GF-D8 (cell line): ENCODE measurements at places on chromosomes 4 and X.

GRCh38 chrX:118117741-118118140 lies 1.1 kb upstream of the KLHL13 start:
- DNase-seq: no peak

- no peak for DNase-seq
These were observed 192.7 kb downstream of the SPRY1 start for GRCh38 chr4:123589301-123589700.

GRCh38 chr4:88659890-88660208 lies 37.8 kb downstream of the NAP1L5 start:
- DNase-seq: no peak

DNA sequence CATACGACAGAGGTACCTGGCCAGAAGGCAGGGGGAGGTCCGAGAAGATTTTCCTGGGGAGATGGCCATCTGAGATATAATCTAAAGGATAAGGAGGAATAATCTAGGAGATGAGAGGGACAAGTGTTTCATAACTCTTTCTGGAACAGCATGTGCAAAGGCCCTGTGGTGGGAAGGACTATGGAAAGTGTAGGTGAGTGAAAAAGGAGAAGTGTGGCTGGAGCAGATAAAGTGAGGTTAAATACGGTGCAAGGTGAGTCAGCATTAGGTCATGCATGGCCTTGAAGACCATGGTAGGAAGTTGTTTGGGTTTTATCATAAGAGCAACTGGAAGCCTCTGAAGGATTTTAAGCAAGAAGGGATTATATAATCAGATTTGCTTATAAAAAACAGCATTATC lies 34.6 kb upstream of the MTM1 start:
- DNase-seq: no peak

DNA sequence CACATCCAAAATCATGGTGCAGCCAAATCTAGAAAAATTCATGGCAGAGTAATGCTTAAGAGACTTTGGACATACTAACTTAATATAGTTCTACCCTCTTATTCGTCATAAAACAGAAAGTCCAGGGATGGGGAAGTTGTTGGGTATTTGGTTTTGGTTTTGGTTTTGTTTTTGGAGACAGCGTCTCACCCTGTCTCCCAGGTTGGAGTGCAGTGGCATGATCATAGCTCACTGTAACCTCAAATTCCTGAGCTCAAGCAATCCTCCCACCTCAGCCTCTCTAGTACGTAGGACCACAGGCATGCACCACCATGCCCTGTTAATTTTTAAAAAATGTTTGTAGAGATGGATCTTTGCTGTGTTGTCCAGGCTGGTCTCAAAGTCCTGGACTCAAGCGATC lies 271.8 kb upstream of the TENM3 start:
- no peak for DNase-seq

DNA sequence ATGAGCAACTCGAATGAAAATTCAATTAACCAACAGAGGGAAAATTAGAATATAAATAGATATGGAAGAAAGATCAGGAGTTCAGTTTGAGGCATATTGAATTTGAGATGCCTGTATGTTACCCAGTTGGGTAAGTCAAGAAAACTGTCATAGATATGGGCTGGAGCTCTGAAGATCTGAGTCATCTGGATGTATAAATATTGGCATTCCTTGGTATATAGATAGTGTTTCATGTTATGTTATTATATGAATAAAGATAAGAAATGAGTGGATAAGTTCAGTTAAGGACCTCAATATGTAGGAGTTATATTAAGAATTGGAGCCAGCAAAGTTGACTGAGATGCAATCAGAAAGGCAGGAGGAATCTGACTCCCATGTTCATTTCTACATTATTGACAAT lies 543.6 kb upstream of the SMIM31 start:
- DNase-seq: no peak

GRCh38 chr4:140876615-140877364 lies 120.6 kb upstream of the TBC1D9 start:
- DNase-seq: no peak

DNA sequence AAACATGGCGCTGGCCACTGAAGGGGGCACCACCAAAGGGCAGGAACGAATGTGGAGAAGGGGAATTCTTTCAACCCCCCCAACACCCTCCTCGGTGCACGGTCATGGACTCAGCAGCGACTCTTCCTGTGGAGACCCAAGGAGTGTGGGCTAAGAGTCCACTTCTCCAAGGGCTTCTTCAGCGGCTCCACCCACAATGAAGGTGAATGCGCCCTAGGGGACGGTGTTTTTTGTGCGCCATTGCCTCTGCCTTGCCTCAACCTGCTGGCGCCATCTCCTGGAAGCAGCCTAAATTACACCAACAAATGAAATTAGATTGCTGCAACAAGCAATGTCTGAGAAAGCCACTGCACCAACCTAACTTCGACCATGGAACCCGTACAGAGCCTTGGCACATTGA lies 169.2 kb upstream of the MAGEB18 start:
- DNase-seq: no peak

- DNase-seq: no peak
These were observed 164.0 kb downstream of the STAG2 start for GRCh38 chrX:124125471-124125870.

GRCh38 chr4:137543198-137543597 lies 10.9 kb upstream of the PCDH18 start:
- no peak for DNase-seq

GRCh38 chrX:153336121-153336894 lies 2.4 kb downstream of the ZNF275 start:
- DNase-seq: no peak

- no peak for DNase-seq
These were observed 23.1 kb downstream of the NAP1L5 start for GRCh38 chr4:88674565-88674964.

- no peak for DNase-seq
These were observed 60.8 kb downstream of the AWAT2 start for GRCh38 chrX:69988955-69989394.

- DNase-seq: no peak
These were observed 20.5 kb downstream of the PDLIM5 start for GRCh38 chr4:94472056-94472826.

DNA sequence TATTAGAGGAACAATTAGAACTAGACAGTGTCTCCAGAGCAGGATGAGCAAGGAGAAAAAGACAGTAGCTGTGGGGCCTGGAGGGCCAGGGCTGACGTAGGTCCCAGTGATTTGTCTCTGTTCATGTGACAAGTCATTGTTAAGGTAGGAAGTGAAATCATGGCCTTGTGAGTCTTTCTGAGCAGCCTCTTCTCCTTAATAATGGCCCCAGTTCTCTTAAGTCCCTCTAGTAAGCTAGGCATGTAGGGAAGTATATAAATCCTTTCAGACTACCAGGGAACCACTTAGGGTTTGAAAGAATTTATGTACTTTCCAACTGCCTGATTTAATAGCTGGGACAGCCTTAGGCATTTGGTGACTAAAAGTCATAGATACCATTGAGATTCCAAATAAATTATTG lies 133.0 kb downstream of the KLHL8 start:
- no peak for DNase-seq

- DNase-seq: no peak
These were observed 162.8 kb downstream of the WDFY3 start for GRCh38 chr4:84803720-84804119.

DNA sequence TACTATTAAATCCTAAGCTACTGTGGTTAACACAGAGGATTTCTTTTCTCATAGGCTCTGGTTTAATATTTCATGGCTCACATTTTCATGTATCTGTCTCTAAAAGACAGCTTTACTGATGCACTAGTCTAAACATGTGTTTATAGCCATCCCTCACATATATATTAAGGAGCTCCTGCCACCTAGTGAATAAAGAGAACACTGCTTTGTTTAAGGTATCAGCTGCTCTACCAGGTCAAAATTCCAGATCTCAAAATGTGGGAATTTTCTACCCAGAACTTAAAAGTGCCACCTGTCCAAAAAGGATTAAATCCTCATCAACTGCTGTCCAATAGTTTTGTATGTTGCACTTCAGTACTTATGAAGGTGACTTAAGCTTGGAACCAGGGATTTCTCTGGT lies 188.5 kb upstream of the TEX13C start:
- DNase-seq: no peak

- no peak for DNase-seq
These were observed 859 bp downstream of the SMARCA1 start for GRCh38 chrX:129522184-129523078.
